ENCODE measurements at places on chromosomes 11 and 22.
A peak's percentile ranks its signal among the peaks of the same experiment; 100 is the strongest.

DNA sequence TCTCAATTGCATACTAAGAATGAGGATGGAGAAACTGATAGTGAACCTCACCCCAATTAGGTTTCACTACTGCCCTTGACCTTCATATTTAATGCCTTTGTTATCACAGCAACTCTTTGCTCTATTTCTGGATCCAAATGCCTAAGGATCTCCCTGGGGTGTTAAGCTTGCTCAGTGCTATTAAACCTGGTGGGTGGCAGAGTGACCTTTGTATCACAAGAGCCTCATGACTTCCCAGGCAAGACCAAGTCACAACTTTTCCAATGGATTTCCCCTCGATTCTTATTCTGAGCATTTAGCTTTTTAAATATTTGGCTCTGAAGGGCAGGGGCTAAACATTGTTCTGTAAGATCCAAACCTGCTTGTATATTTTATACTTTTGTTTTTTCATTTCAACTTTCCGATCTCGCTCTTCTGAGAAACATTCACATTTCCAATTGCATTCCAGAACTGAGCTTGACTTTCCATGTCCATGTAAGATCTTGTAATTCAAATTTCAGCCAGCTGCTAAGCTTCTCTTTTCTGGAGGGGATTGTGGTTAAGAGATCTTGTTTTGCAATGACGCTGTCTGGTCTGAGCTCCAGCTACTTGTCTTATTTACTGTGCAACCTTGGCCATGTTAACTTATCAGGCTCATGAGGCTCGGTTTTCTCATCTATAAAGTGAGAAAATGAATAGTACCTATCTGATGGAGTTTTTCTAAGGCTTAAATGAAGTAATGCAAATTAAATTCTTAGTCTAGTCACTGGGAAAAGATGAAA lies 6.4 kb upstream of the EHF start:
- DNase-seq, result no peak

DNA sequence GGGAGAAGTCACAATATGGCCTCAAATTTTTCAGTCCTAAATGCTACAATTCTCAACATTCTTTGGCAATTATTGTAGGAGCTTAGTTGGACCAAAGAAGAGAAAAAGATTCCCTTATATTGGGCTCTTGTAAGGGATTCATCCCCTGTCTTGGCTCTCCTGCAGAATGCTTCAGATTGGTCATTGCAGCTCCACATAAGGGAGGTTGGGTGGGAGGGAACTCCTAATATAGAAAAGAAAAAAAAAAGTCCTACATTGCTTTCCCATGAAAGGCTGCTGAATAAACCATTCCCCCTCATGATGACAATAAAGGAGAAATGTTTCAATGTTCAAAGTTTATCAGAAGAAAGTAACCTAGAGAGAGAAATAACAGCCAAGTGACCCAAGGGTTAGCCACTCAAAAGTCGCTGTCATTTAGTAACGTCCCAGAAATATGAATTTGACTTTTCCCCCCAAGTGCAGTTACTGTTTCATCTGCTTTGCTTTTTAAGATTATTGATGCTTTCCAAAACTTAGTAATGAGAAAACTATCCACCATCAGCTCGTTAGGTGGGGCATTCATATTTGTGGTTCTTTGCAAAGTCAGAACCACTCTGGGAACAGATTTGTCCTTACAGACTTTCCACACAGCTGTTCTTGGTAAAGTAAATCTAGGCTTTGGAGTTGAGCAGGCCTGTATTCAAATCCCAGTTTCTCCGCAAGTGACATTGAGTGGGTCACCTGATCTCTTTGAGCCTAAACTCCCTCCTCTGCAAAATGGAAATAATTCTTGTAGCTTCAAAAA lies 5.0 kb upstream of the SLC1A2 start:
- no peak for DNase-seq

GRCh38 chr22:49640366-49641095 lies 187.1 kb downstream of the BRD1 start:
- DNase-seq, result no peak

- DNase-seq, result no peak
These were observed 17.4 kb upstream of the ACR start for GRCh38 chr22:50720301-50721256.

DNA sequence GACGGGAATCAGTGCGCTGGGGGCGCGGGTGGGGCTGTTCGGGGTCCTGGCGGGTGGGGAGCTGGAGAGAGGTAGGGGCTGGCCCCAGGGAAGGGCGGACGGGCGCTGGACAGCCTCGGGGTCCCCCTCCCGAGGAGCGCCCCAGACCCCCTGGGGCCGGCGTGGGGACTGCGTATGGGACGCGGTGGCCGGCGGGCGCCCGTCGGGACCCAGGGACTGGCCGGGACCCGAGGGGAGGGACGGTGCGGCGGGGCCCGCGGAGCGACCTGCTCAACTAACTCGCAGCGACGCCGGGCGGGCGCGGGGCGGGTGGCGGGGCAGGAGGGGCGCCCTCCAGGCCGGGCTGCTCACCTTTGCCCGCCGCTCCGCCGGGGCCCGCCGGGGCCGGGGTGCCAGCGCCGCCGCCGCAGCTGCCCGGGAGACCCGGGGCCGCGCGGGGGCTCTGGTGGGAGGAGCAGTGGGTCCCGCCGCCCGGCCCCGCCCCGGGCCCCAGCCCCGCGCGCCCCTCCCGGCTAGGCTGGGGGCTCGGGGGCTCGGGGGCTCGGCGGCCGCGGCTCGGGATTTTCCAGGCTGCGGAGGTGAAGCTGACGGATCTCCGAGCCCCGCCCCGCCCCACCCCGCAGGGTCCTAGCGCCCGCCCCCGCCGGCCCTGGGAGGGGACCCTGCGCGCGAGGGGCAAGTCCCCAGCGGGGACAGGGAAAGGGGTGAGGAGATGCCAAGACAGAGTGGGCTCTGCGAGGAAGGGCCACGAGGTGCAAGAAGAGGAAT lies 12.3 kb downstream of the STARD10 start:
- peak; percentile 39 for DNase-seq

DNA sequence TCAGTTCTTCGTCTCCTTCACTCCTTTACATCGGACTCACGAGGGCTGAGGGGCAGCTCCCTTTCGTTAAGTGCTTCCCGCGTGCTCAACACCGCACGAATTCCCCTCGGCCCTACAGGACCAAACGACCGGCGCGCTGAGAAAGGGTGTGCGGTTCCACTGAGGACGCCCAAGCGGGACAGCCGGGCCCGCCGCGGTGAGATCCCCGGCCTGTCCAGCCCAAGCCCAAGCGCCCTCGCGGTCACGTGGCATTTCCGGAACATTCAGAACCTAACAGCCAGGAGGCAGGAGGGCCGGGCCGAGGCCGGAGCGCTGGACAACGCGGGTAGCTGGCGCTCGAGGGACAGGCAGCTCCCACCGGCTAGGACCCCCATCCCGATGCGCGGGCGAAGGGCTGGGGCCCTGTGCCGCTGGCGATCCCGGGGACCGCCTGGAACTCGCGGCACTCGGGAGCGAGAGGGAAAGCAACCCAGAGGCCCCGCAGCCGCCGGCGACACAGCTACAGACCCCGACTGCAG lies 737 bp upstream of the STIP1 start:
- no peak for DNase-seq

- DNase-seq, result no peak
These were observed 107.3 kb upstream of the HSD17B12 start for GRCh38 chr11:43573233-43573632.

DNA sequence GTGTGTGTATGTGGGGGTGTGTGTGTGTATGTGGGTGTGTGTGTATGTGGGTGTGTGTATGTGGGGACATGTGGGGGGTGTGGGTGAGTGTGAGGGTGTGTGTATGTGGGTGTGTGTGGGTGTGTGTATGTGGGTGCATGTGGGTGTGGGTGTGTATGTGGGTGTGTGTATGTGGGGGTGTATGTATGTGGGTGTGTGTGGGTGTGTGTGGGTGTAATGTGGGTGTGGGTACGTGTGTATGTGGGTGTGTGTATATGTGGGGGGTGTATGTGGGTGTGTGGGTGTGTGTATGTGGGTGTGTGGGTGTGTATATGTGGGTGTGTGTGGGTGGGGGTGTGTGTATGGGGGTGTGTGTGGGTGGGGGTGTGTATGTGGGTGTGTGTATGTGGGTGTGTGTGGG lies 106.7 kb downstream of the SPATA19 start:
- no peak for DNase-seq

- DNase-seq, result no peak
These were observed 5.3 kb downstream of the NCAM1 start for GRCh38 chr11:112966561-112966960.

DNA sequence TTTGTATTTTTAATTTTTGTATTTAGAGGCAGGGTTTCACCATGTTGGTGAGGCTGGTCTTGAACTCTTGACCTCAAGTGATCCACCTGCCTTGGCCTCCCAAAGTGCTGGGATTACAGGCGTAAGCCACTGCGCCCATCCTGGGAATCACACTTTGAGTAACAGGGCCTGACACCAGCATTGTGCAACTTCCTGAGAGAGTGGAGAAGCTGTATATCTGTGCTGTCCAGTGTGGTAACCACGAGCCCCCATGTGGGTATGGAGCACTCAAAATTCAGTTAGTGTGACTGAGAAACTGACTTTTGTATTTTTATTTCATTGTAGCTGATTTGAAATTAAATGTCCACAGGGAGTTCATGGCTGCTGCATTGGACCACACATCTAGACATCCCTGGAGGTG lies 36.2 kb downstream of the MPPED1 start:
- no peak for DNase-seq

- DNase-seq, result no peak
These were observed 5.4 kb downstream of the HINFP start for GRCh38 chr11:119126675-119127268.
